Erythroblast (primary cell): ENCODE measurements at places on chromosomes 11 and 22.

- peak; percentile 88 for DNase-seq
Observed at GRCh38 chr22:37806409-37807333, 1.1 kb upstream of the GCAT start.

DNA sequence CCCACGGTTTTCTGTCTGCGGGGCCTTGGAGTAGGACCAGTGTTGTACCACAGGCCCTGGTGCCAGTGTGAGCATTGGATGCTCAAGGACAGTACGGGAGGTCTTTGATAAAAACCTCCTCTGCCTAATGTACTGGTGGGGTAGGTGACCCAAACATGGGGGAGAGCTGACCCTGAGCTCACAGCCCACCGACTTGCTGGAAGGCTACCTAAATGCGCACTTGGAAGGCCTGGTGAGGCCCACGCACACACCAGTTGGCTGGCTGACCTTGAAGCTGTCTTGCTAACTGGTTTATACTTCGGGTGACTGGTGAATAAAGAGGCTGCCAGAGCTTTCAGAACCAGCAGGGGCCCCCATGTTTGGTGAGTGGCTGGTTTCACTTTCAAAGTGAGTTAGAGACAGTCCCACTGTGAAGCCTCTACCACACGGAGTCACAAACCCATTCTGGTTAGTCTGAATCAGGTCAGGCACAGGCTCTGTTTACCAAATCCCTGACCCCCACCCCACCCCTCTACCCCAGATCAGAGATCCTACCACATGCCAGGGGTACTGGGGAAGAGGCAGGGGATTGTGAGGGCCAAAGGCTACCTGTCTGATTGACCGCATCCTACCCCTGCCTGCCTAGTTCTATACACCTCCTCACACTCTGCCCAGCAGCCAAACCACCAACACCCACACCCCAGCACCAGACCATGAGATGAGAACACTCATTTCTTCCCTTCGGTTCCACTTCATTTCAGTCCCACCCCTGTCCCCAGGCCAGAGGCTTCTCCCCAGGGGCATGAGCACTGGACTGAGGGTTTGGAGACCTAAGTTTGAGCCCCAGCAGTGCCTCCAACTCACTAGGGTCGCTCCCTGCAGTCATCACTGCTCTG is 12.7 kb upstream of the IL2RB start:
- no peak for DNase-seq

DNA sequence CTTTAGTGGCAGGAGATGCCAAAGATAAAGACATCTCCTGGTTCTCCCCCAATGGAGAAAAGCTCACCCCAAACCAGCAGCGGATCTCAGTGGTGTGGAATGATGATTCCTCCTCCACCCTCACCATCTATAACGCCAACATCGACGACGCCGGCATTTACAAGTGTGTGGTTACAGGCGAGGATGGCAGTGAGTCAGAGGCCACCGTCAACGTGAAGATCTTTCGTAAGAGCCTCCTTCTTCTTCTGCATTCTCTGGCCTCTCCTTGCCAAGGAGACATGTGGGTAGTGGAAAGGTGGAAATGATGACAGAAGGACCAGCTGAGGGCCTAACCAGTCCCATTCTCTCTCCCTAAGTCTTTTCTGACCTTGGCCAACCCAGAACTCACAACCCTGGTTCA is 110.1 kb upstream of the TTC12 start:
- no peak for DNase-seq

GRCh38 chr11:126891556-126892217 is 108.9 kb downstream of the KIRREL3 start:
- no peak for DNase-seq

DNA sequence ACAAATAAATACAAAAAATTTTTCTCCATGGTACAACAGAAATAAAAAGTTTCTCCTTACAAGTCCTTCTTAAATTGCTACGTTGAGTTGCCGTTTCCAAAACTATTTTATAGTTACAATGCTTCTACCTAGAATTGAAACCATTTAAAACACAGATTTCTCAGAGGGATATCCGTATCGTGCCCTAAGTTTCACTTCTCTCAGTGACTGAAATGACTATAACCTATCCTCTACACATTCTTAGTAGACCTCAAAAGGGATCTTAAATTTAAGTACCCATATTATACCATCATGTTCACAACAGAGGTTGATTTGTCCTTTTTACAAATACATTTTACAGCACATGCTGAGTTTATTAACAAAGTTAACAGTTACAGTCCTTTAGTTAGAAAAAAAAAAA is 44.1 kb downstream of the USP28 start:
- DNase-seq: no peak

- no peak for DNase-seq
Observed at GRCh38 chr22:19495562-19496323, 16.0 kb downstream of the CDC45 start.

GRCh38 chr11:103903621-103904323 is 132.7 kb upstream of the DDI1 start:
- no peak for DNase-seq

- peak; percentile 50 for DNase-seq
Observed at GRCh38 chr11:64268025-64268892, 16.2 kb downstream of the BAD start.

- DNase-seq: peak; percentile 98
Observed at GRCh38 chr11:62880803-62881578, at the start of gene SLC3A2. SLC3A2 (plus strand) TSS chr11:62880896; CDS start chr11:62881024, 128 bp downstream.

- peak; percentile 42 for DNase-seq
Observed at GRCh38 chr11:126359431-126360048, 4.1 kb downstream of the ST3GAL4 start.
